Posterior vena cava (tissue), 2 donors: ENCODE measurements at places on chromosomes 13 and 19. TPM values are rescaled to one million over a fixed set of nuclear protein-coding genes. Genes with fewer than 3 reads are reported as not detected.

The FLT3 gene
- 0.65 TPM for total RNA-seq

The PGLYRP1 gene
- total RNA-seq, result not detected

The WDR87 gene
- not detected for total RNA-seq

The CILP2 gene
- total RNA-seq, result 0.67 TPM

The ZNF600 gene
- total RNA-seq, result 6.8 TPM

The ZNF492 gene
- total RNA-seq, result 0.23 TPM

The NLRP7 gene
- total RNA-seq, result not detected

The BLOC1S3 gene
- total RNA-seq, result 8.7 TPM

The ZSCAN4 gene
- not detected for total RNA-seq

The LMTK3 gene
- 0.19 TPM for total RNA-seq

The LRRC8E gene
- total RNA-seq, result not detected

The IGFL2 gene
- 0.38 TPM for total RNA-seq

The HSH2D gene
- total RNA-seq, result 0.81 TPM

The SLITRK1 gene
- total RNA-seq, result not detected

The SLITRK6 gene
- 0.32 TPM for total RNA-seq

The MBNL2 gene
- 106 TPM for total RNA-seq

The ZNF57 gene
- 3.0 TPM for total RNA-seq

The SHISA2 gene
- total RNA-seq, result 1.2 TPM

The FOSB gene
- 33.2 TPM for total RNA-seq

The EPS8L1 gene
- 0.38 TPM for total RNA-seq
